ENCODE measurements at places on chromosomes 2 and 18.

- no peak for DNase-seq
These were observed 39.8 kb downstream of the RBM45 start for GRCh38 chr2:178152033-178152432.

GRCh38 chr2:10655499-10656225 is 34.1 kb downstream of the NOL10 start:
- no peak for DNase-seq

DNA sequence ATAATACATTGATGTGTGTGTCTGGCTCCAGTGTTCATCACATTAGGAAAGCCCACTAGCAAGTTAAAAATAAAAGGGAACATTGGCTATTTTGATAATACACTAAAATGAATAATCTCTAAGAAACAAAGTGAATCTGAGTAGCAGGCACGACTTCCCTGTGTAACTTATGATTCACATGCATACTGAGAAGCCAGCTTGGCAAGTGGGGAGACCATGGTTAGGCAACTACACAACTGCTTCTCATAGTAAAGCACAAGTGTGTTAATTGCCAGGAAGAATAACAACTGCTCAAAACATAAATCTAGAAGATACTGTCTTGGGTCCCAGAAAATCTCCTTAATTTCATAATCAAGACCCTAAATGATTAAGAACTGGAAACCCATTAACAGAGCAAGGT is 4.0 kb downstream of the MYO5B start:
- DNase-seq, result no peak

- peak; percentile 74 for DNase-seq
These were observed 163.9 kb downstream of the LDLRAD4 start for GRCh38 chr18:13382366-13382953.

GRCh38 chr2:232485348-232485756 is 2.3 kb downstream of the ECEL1 start:
- no peak for DNase-seq

GRCh38 chr2:19104503-19104902 is 253.9 kb downstream of the OSR1 start:
- no peak for DNase-seq

GRCh38 chr2:126908721-126909177 is 10.1 kb downstream of the TEX51 start:
- DNase-seq, result no peak

- DNase-seq, result no peak
These were observed 965 bp upstream of the ELOA2 start for GRCh38 chr18:47036298-47036874.

- no peak for DNase-seq
These were observed 121.5 kb upstream of the CREB1 start for GRCh38 chr2:207408086-207408794.

DNA sequence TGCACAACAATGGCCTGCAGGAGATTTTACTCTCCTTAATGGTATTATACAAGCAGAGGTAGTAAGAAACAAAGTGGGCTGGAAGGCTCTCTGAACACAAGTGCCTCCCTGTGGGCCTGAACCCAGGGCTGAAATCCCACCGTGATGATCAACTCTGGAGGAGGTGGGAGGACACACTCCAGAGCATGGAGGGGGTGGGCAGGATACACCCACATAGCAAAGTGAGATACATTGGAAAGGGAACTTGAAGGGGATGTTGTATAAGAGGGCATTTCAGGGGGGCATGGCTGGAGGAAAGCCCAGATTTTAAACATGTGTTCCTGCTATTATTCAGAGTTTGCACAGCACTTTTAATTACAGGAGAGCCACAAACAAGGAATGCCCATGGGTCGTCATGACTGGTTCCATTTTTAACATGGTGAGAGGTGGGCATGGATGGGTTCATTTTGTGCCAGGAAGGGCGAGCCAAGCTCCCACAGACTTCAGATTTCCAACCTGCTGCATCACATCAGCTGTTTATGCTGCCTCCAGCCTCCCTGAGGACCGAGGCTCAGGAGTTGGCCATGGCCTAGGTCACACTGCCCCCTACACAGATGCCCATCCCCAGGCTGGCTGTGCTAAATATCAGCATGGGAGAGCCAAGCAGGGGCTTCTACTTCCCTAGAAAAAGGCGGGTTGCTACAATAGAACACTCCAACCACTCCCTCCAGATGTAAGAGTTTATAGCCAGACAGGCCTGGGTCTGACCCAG is 416.2 kb upstream of the ID2 start:
- DNase-seq, result no peak

- DNase-seq, result no peak
These were observed 277.2 kb downstream of the EIPR1 start for GRCh38 chr2:3100386-3100785.

- no peak for DNase-seq
These were observed 2.6 kb upstream of the KCNE4 start for GRCh38 chr2:223049356-223049755.

GRCh38 chr2:11065833-11066485 is 89.3 kb upstream of the SLC66A3 start:
- DNase-seq, result no peak

- DNase-seq, result no peak
These were observed 34.5 kb upstream of the ARL5A start for GRCh38 chr2:151862700-151863099.

DNA sequence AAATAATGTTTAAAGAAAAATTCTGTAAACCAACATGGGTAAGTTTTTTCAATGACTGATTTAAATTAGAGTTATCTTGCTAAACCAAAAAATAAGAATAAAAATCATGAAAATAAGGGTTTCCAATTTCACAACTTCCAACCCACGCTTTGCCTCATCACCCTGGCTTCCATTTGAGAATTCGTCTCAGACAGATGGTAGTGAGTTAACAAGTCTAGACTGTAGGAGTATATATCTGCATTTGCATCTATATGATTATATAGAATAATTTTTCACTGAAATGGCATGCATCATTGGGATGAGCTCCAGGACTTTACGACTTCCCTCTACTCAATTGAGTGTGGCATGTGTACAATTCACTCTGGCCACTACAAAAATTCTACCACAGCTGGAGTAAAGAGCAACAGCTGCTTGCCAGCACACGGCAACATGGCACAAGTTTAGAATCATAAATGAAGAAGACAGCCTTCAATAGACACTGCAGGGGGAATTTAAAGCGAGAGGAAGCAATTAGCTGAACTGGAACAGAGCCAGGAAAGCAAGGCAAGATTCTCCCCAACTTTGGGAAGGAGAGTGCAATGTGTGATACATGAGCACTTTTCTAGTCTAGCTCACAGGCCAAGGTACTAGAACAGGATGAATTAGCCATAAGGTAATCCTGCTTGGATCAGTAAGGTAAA is 1673.5 kb upstream of the CELF4 start:
- no peak for DNase-seq

Measured in right forelimb (tissue), 1 donor.